ENCODE measurements at places on chromosomes 1 and 21. TPM values are rescaled to one million over a fixed set of nuclear protein-coding genes. Genes with fewer than 3 reads are reported as not detected.
A peak's percentile ranks its signal among the peaks of the same experiment; 100 is the strongest.

LPAR3 gene
- total RNA-seq = 0.06 TPM

RGS7 gene
- total RNA-seq = 5.2 TPM

CR1L gene
- total RNA-seq = not detected

HSPA6 gene
- total RNA-seq = 4.8 TPM

USF1 gene
- 48.9 TPM for total RNA-seq

SCNM1 gene
- total RNA-seq = 43.2 TPM

ATXN7L2 gene
- 13.3 TPM for total RNA-seq

AQP10 gene
- not detected for total RNA-seq

DNA sequence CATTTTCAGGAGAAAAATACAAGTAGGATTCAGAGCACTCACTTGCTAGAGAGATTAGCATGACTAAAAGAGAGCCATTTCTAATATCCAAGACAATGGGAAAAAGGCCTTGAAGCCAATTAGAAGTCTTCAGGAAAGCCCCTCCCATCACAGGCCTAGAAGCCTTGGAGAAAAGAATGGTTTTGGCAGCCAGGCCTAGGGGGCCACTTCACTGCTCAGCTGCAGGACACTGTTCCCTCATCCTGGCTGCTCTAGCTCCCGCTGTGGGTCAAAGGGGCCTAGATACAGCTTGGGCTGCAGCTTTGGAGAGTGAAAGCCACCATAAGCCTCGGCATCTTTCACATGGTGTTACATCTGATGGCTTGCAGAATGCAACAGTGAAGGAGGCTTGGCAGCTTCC, 62.8 kb downstream of the RGS4 start:
- no peaks in the 10 kb centered on the region for H3K4me1 ChIP-seq
- H3K27me3 ChIP-seq = no peaks in the 10 kb centered on the region
- H3K36me3 ChIP-seq = no peaks in the 10 kb centered on the region
- DNase-seq = no peak
- H3K4me3 ChIP-seq = no peak overlapping the region

DNA sequence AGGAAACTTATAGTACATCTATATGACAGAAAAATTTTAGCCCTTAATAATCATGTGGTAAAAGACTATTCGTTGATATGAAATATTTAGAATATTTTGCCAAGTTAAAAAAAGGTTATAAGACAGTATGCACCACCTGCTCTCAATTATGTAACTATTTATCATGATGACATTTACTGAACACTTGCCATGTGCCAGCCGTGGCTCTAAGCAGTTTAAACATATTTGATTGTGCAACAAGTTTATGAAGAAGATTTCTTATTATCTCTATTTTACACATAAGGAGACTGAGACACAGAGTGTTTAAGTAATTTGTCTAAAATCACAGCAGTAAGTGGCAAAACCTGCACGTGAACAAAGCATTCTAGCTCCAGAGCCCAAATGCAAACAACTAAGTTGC, 199.3 kb upstream of the JUN start:
- no peak overlapping the region for H3K4me3 ChIP-seq
- no peak for DNase-seq
- no peaks in the 10 kb centered on the region for H3K27me3 ChIP-seq
- H3K27ac ChIP-seq = no peak overlapping the region

- H3K4me1 ChIP-seq = no peaks in the 10 kb centered on the region
- no peak overlapping the region for H3K4me3 ChIP-seq
- no peak overlapping the region for H3K27ac ChIP-seq
Observed at GRCh38 chr21:31530897-31531705, 128.4 kb upstream of the SOD1 start.

- peaks cover 9% of the 10 kb centered on the region for H3K4me1 ChIP-seq
- H3K27me3 ChIP-seq = no peaks in the 10 kb centered on the region
- DNase-seq = no peak
Observed at GRCh38 chr1:64986903-64987871, 20.8 kb upstream of the JAK1 start.

GRCh38 chr1:23544444-23545389, 13.7 kb upstream of the E2F2 start:
- no peak overlapping the region for H3K27ac ChIP-seq
- DNase-seq = peak; percentile 88
- no peak overlapping the region for H3K4me3 ChIP-seq
- no peaks in the 10 kb centered on the region for H3K27me3 ChIP-seq
- peaks cover 17% of the 10 kb centered on the region for H3K4me1 ChIP-seq

- H3K27me3 ChIP-seq = no peaks in the 10 kb centered on the region
- H3K27ac ChIP-seq = peak overlapping the region; percentile 85
- H3K4me1 ChIP-seq = peaks cover 24% of the 10 kb centered on the region
- no peak for DNase-seq
- H3K4me3 ChIP-seq = no peak overlapping the region
Observed at GRCh38 chr1:23567629-23567995, 8.3 kb upstream of the ID3 start.

All from adrenal gland (tissue), 19 donors.